ENCODE measurements at places on chromosomes 1 and 21.

DNA sequence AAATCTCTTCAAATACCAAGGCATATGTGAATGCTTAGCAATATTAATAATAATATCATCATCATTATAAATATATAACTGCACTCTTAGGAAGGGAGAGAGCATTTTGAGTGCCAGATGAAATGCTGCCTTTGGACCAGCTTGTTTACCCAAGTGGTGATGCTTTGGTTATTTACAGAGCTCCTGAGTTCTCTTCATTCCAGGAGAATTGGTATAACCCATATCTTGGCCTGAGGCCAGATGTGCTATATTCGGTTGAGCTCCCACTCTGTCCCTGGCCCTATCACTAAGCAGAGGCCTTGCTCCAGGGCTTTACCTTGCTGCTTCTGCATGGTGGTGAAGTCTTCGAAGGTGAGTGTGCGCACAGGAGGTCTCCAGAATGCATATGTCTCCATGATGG lies 89.4 kb downstream of the TBX15 start:
- no peak for DNase-seq

DNA sequence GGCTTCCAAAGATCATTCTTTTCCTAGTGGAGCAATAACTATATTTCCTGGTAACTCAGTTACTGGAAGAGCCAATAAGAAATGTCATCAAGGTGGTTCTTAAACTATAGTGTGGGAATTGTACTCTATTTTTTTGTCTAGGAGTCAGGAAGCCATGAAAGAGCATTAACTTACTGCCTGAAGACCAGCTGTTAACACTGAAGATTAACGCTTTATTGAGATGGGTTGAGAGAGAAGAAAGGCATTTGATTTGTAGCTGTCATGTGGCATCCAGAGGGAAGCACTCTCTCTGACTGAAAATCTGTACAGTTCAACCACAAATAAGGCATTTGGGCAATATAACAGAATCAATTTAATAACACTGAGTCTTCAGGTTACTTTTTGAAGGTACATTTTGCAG lies 76.0 kb downstream of the DNM3 start:
- no peak for DNase-seq

DNA sequence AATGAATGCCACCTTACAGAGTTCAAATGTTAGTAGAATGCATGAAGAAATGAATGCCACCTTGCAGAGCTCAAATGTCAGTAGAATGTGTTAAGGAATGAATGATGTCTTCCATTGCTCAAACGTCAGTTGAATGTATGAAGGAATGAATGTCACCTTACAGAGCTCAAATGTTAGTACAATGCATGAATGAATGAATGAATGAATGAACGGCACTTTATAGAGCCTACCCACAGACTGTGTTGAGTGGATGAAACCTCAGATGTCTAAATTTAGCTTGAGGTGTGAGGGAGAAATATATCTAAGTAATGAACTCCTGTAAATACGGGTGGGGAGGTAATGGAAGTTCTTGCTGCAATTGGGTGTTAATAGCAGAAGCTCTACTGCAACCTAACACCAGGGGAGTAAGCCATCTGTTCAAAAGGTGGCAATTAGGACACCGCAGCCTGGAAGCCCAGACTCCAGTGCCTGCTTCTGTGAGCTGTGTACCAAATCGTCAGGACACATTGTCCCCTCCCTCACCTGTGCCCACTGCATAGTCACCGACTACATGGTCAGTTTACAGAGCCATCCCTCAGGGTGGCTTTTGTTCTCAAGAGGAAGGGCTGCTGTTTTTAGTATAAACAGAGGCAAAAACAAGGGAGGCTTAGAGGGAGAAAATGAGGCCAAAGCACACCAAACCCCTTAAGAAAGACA lies 26.7 kb downstream of the SUSD4 start:
- DNase-seq, result no peak

- DNase-seq, result peak; percentile 48
Measured at GRCh38 chr1:233328142-233328921, 808 bp downstream of the MAP3K21 start.

GRCh38 chr21:35202431-35202830 lies 153.3 kb upstream of the RUNX1 start:
- DNase-seq, result no peak

GRCh38 chr1:54453509-54453908 lies 47.3 kb upstream of the SSBP3 start:
- no peak for DNase-seq

Data from GM20000 (cell line).